ENCODE measurements at places on chromosomes 5 and 9.
A peak's percentile ranks its signal among the peaks of the same experiment; 100 is the strongest.

DNA sequence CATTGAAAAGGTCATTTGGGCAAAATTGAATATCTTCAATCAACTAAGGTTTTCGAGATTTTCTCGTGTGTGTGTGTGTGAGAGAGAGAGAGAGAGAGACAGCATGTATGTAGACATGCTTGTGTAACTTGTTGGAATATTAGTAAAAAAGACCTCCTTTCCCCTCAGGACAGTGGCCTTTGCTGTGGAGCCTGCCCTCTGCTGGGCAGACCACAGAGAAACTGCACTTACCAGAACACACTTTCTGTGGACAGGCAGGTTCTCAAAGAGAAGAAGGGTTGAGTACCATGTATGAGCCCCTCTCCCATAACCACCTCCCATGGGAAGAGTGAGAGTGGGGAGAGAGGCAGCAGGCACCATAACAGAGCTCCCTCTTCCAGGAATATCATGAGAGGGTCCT lies 45.6 kb downstream of the CFAP90 start:
- DNase-seq = no peak

DNA sequence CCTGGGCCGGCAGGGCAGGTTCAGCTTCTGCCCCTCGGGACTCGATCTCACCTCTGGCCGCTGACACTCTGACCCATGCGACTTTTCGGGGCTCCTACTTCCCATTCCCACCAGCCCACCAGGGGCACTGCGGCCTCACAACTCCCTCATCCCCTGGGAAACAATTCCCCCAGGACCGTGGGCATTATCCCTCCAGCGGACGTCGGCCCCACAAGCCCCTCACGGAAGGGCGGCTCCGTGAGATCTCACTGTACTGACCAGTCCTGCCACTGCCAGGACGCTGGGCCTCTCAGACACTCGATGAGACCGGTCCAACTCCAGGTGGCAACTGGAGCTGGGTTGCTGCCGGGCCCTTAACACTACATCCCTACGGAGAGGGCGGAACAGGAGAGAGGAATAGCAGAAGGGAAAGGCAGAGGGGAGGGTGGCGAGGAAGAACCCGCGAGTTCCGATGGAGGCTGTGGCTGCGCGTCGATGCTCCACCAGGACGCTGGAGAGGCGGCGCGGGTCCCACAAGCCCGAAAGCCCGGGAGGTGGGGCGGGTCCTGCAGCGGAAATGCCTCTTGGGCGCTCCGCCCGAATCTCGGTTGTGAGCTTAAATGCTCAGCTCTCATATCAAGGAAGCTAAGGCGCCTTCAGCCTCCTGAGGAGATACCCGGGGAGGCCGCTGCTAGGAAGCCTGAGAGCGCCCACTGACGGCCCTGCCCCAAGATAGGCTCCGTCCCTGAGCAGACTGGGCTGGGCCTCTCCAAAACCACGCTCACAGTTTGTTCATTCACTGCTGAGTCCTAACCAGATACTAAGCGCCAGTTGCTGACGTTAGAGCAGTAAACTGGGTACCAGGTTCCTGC lies 36.3 kb downstream of the VCP start:
- DNase-seq = peak; percentile 20

- DNase-seq = no peak
Measured at GRCh38 chr9:133813749-133814585, 75.8 kb upstream of the SARDH start.

DNA sequence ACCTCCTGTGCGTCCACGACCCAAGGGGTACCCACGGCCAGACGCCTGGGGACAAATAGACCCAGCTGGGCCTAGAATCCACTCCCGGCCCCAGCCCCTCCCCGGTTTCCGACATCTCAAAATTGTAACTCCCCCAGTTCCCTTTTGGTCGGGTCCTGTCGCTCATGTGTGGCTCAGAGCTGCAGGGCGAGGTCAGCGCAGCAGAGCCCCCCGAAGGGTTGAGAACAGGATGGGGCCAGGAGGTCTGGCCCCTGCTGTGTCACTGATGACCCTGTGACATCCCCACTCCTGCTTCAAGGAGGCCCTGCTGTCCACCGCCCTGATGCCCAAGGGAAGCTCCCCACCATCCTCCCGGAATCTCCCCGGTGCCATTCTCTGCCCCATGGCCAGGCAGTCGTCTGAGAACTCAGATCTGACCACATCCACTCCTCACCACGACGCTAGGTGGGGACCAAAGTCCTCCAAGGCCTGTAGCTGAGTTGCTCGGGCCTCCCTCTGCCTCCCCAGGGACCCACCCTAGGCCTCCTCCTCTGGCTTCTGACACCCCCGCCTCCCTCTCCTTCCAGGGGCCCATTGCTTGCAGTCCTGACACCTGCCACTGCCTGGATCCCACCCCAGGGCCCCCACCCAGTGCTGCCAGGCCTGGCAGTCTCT lies 3.9 kb downstream of the SLC9A3 start:
- DNase-seq = no peak

DNA sequence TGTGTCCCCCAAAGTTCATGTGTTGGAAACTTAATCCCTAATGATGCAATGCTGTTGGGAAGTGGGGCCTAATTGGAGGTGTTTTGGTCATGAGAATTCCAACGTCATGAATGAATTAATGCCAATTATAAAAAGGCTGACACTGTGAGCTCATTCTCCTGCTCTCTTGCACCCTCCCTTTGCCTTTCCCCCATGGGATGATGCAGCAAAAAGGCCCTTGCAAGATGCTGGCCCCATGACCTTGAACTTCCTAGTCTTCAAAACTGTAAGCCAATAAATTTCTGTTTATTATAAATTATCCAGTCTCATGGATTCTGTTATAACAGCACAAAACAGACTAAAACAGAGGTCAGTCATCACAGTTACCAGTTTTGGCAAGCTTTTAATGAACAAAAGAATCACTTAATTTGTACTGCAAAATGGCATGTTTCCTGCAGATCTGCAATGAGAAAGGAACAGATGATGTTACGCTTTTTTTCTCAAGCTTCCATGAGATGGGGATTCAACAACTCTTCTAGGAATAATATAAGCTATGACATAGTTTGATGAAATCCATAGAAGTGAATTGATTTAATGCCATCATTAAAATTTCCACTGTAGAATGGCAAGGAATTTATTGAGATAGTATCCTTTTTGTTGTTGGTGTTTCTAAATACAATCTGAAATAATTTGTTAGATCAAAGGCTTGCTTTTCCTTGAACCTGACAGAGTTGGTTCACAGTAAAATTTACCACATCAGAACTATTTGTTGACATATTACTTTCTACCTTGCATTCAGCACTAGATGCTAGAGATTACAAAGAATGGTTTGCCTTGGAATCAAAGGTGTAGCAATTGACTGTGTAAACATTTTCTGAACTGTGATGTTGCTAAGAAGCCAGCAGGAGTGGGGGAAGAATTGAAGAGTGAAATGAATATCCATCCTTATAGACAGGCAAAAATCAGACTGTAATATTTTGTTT lies 29.3 kb upstream of the RFK start:
- no peak for DNase-seq

- no peak for DNase-seq
Measured at GRCh38 chr5:41043109-41043747, 27.9 kb downstream of the MROH2B start.

DNA sequence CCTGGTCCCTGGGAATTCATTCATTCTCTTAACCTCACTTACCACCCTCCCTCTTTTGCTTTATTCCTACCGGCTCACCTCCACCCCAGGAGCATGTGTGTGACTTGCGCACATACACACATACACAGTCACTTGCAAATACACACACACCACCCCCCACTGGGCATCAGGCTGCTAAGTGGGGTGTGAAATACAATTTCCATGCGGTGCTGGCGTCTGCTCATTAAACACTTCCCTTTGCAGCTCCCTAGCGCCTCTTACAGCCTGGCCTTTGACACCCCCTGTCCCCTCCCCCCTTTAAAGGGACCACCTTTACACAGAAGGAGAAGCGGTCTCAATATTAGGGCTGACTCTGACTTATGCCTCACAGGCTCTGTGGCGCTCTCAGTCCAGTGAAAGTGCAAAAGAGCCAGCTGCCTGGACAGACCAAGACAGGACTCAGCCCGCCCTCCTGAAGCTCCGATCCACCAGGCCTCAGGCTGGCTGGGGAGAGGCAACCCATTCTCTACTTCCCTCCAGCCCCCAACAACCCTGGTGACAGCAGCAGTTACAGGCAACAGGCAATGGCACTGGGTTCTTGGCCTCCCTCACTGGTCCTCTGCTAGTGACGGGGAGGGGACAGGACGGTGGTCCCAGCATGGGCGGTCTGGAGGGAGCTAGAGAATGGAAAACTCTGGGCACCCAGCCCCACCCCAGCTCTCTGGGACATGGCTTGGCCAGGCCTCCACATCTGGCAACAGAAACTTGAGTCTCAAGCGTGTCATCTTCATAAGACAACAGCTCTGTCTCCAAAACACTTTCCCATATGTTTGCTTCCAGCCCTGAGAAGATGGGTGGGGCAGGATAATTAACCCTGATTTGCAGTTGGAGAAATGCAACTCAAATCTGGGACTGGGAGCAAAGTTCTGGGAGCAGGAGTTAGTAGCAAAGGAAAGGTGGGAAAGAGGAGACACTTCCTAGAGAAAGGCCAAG lies 12.0 kb downstream of the ENHO start:
- DNase-seq = no peak

DNA sequence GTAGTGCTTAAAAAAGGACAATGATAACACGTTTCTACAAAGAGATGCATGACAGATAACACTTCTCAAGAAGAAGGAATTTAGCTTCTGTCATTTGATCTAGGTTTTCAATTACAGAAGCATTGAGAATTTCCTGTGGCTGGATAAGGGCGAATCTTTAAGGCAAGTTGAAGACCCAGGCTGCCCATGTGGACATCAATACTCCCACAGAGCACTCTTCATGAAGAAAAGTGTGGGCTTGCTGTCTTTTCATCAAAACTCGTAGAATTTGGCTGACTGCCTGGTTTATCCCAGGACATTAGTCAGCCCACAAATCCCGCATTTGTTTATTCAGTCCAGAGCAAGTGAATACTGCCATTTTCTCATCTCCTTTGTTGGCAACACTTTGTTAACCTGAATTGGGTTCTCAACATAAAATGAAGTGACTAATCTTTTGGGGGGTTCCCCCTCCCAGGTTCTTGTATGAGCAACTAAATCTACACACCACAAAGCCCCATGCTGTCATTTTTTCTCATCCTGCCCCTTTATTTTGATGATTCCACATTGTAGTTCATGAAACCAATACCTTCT lies 43.4 kb upstream of the CDKN2B start:
- DNase-seq = peak; percentile 3

All from stimulated activated CD4-positive, alpha-beta T cell treated with anti-CD3 and anti-CD28 coated beads, Interleukin-4, amount 100 ng/mL, for 4 hours (primary cell).